ENCODE measurements at places on chromosomes 2 and 18.

- no peak for DNase-seq
Observed at GRCh38 chr2:28326881-28327505, 65.7 kb upstream of the FOSL2 start.

DNA sequence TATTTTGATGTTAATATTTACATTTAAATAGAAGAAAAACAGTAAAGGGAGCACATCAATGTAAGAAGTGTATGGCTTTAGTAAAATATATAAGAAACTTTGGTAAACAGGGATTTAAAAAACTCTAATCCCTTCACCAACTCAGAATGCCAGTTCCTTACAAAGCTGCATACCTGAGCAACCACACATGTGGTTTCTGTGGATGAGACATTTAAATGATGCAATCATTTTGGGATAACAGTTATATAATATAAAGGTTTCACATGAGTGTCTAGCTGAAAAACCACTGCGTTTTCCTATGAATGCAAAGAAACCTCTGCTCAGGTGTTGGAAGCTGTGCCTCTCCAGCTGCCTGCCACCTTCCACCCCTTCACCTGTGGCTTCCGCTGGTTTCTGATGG is 209.1 kb upstream of the REV1 start:
- DNase-seq = no peak

GRCh38 chr2:237475704-237476141 is 11.3 kb upstream of the MLPH start:
- DNase-seq = peak; percentile 28

- peak; percentile 24 for DNase-seq
Observed at GRCh38 chr2:46615986-46616485, 136.7 kb downstream of the TMEM247 start.

GRCh38 chr2:32804205-32804604 is 142.5 kb upstream of the LTBP1 start:
- DNase-seq = no peak

DNA sequence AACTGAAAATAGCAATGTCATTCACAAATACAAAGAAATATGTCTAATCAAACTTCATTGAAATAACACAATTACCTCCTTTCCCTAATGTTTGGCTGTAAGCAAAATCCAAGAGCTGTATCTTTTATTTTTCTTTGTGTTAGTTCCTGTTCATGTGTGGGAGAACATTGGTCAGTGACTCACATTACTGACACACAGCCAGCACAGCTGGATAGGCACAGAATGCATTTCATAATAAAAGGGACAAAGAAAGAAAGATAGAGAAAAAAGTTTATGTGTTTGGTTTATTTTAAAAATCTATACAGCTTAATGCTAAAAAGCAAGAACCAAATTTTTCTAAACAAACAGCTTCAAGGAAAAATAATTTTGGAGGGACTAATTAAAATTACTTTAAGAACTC is 185.6 kb upstream of the COL3A1 start:
- DNase-seq = no peak

GRCh38 chr2:17916584-17916983 is 38.1 kb downstream of the KCNS3 start:
- no peak for DNase-seq

GRCh38 chr18:64936671-64937070 is 787.8 kb upstream of the LINC00305 start:
- no peak for DNase-seq

DNA sequence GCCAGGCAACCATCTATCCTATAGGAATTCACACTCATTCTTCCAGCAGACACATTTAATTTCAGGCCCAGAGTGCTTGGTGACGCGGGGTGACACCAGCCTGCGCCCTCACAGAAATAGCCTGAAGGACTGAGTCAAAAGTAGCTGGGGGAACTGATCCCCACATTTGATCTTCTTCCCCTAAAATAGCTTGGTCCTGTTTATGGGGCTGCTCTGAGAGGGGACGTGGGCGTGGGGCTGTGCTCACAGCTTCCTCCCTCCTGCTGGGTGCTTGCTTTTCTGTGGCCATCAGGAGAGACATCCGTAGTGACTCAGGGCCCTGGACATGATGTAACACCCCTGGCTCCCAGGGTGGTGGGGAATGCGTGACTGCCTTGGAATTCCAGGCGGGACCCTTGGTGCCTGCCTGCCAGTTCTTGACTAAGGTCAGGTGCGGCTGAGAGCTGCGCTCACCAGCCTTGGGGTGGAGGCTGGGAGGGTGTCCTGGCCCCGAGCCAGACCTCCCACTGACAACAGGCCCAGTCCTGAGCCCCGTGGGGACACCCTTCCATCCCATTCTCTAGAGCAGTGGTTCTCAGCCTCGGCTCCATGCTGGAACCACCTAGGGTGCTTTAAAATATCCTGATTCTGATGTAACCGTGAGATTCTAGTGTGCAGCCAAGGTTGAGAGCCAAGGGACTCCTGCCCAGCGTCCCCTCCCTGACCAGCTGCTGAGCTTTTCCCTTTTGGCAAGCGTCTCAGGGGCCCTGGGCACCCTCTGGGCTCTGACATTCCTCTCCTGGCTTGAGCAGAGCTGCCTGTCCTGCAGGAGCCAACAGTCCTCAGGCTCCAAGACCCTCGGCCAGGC is 47.4 kb upstream of the SMAD7 start:
- no peak for DNase-seq

DNA sequence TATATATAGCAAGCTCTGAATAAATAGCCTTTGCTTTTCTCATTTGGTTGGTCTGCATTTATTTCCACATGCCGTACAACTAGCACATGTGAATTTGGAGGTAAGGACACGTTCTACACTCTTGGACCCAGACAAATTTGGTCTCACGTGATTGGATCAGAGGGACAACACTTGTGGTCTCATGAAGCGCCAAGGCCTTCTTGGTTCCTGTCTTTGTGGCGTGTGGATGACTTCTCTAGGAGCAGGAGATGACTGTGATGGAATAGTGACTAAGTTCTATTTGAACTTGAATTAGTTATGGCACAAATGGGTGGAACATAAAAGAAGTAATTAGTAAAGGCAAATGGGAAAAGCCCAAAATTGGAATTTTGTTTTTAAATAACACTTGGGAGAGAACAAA is 206.9 kb downstream of the BCL2 start:
- no peak for DNase-seq

GRCh38 chr18:7177116-7177744 is 53.7 kb upstream of the LRRC30 start:
- no peak for DNase-seq

- no peak for DNase-seq
Observed at GRCh38 chr2:51778806-51779205, 746.9 kb upstream of the NRXN1 start.

DNA sequence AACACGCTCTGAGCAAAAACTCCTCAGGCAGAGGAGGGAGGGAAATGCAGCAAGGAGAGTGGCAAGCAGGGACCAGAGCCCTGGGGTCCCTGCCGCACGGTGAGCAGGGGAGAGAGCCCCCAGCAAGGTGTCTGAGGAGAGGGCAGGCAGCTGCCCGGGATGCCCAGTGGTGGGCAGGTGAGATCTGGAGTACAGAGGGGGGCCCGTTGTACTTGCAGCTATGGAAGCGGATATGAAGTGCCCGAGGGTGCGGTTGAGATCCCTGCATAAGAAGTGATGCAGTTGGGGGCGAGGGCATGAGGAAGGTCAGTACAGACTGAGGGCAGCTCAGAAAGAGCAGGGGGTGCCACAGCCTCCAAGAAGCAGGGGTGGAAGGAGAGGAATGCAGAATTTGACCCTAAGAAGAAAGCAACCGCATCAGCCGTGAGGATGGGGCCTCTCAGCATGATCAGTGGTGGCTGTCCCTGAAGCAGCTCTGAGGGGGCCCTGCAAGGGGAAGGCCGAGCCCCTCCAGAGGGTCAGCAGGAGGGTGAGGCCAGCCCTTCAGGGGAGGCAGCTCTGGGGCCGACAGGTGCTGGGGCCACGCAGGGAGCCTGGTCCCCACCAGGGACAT is 29.4 kb downstream of the MTERF4 start:
- DNase-seq = no peak

- no peak for DNase-seq
Observed at GRCh38 chr2:60885683-60886082, 4.3 kb downstream of the REL start.

- no peak for DNase-seq
Observed at GRCh38 chr2:9897846-9898245, 53.6 kb upstream of the GRHL1 start.

DNA sequence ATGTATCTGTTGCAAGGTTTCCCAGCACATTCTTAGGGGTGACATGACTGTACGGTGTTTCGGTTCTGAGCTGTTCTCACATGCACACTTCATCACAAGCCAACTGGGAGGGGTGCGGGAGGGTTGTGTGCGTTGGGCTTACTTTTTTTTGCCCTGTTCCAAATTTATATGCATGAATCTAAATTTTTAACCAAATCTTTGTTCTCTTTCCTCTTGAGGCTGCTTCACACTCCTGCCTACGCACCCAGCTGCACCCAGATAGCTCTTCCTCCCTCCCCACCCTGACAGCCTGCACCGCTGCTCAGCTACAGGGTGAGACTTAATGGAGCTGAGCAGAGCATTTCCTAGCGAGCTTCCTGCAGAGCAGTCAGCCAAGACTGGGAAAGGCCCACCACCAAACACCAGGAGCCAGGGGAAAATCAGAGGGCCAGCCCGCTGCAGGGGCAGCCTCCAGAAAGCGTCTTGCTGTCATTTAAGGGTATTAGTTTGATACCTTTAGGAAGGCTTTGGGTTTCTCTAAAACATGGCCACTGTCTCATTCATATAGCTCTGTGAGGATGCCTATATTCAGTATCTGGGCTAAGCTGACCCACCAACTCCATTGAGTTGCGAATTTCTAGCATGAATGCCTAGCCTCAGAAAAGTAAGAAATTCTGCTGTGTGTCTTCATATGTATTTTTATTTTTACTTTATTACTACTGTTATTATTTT is 84.5 kb downstream of the POU3F3 start:
- DNase-seq = no peak

DNA sequence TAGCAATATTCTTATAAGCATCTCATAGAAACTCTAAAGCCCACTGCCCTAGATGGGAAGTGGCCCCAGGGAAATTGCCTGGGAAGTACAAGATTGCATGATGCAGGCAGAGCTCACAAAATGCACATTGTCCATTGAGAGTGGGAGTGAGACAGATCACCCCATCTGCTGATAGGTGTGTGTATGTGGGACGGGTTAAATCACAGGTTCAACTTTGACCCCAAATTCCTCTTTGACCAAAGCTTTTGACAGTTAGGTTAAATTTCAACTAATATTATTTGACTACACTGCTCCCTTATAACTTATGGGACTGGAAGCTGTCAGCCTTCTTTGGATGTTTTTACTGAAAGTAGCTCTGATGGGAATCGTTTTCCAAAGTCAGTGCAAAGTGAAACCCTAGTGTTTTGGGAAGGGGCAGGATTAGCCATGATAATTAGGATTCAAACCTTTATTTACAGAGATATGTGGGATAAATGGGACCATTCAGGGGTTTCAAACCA is 11.4 kb upstream of the FABP1 start:
- no peak for DNase-seq

DNA sequence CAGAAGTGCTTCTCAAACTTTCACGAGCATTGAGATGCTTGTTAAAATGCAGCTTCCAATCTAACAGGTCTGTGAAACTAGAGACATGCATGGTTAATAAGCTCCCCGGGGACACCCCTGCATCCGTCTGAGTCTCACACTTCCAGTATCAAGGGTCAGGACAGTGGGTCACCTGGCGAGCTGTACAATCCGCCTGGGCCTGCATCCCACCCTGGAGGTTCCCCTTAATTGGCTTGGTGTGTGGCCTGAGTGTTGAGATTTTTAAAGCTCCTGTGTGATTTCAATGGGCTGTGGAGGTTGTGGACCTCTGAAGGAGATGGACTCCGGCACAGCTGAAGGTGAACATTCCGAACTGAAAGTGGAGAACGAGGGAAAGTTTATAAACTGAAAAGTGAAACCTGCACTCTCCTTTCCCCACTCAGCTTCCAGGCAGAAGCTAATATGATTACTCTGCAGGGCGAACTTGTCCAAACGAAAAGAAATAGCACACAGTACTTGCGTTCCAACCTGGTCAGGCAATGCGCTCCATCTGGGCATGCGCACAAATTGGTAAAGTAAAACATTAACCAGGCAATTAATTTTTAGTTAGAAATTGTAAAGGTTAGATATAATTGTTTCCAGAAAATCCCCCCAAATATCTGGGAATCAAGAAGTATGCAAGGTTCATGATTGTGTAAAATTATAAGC is 191.7 kb upstream of the ALKAL2 start:
- DNase-seq = no peak

- DNase-seq = no peak
Observed at GRCh38 chr2:223026357-223027110, 25.5 kb upstream of the KCNE4 start.

DNA sequence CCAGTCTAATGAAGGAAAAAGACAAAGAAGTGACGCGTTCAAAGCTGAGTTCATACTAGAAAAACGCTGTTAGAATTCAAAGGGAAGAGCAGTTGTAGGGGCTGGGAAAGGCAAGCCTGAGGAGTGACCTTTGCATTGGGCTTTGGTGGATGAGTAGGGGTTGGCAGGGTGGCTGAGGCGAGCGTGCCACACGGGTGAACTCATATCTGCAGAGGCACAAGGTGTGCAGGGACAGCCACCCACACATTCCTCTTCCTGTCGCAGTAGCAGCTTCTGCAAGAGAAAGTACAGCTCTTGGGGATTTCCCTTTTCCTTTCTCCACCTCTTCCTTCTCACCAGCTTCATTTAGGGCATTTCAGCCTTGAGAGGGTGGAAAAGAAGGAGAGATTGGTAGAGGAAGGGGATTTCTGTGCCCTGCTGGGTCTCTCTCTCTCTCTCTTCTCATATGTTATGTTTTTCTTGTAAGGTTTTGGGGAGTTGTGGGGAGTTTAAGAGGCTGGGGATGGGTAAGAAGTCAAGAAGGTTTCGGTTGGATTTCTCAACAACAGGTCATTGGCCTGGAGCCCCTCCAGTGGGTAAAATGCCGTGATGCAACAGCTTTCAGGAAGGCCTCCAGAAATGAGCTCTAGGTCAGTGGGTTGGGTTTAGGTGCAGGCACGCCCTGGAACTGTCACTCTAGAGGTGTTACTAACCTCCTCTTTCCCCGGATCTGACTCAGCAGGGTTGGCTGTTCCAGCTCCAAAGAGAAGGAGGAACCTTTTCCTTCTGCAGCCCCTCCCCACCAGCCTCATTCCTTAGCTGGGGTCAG is 40.1 kb downstream of the ODC1 start:
- no peak for DNase-seq

- no peak for DNase-seq
Observed at GRCh38 chr2:85438201-85439024, 19.9 kb downstream of the SH2D6 start.

GRCh38 chr2:26274058-26274613 is 29.4 kb downstream of the HADHB start:
- DNase-seq = no peak

DNA sequence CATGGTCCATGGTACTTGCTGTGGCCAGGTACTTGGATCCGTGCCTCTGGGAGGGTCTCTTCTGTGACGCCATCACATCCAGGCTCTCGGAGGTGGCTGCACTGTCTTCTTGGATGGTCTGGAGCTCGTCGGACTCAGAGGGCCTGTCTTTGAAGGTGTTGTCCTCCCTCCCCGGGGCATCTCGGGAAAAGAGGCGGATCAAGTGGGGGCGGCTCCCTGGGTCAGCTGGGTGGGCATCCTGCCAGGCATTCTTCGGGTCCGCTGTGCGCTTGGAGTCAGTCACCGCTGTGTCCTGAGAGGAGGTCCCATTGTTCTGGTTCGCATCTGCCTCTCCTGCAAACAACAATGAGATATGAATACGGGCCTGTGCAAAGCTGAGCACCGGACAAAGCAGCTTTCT is 115.6 kb downstream of the MBP start:
- DNase-seq = no peak
